Adrenal gland (tissue), 19 donors: ENCODE measurements at places on chromosomes 3 and 15.

DNA sequence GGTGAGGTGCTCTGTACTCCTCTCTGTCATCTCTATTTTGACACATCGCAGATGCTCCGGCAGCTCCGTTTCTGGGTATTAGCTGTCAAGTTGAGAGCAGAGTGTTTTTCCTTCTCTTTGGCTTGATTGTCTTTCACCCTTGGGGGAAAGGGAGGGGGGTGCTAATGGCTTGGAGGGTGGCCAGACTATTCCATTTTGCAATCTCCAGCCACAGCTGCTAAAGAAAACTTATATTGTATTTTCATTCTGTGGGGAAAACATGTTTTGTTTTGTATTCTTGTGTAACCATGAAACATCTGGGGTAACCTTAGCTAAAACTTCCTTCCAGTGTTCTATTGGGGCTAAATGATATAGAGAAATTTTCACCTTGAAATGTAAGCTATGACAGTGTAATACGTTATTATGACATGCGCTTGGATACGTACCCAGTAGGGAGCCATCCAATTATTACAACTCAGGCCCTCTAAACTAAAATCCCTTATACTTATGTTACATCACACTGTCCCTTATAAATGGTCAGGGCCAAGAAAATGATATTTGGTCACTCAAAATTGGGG lies 14.0 kb upstream of the LARP6 start:
- H3K27ac ChIP-seq, result no peak overlapping the region
- H3K27me3 ChIP-seq, result no peaks in the 10 kb centered on the region
- H3K4me3 ChIP-seq, result no peak overlapping the region
- peaks cover 3% of the 10 kb centered on the region for H3K4me1 ChIP-seq
- DNase-seq, result no peak

GRCh38 chr3:13010780-13011572 lies 62.3 kb downstream of the IQSEC1 start:
- peaks cover 71% of the 10 kb centered on the region for H3K4me1 ChIP-seq
- H3K36me3 ChIP-seq, result no peaks in the 10 kb centered on the region
- H3K27ac ChIP-seq, result no peak overlapping the region
- H3K4me3 ChIP-seq, result no peak overlapping the region

DNA sequence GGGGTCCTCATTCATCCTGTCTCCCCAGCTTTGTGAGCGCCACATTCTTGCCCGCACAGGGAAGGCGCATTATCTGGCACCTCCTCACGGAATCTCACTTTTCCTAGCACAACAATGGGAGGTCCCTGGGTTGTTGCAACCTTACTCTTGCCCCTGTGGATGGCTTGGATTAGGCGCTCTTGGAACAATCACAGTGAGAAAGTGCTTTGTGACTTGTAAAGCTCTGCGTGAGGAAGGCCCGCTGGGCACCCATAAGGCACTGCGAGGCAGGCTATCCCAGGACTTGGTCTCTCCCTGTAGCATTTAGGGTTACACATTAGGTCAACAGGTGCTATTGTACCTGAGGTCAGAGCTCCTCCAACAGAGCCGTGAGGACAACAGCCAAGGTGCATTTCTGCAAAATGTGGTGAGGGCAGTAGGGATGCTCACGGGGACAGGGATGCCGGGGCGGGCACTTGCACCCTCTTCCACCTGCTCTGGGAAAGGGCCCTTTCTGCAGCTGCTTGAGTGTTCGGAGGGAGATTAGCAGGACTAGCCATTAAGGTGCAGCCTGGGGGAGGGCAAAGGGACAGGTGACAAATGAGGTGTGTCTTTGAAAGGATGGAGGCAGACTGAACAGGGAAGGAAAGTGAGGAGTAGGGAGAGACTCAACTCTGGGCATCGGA lies 13.9 kb upstream of the LRRC15 start:
- H3K27me3 ChIP-seq, result peaks cover 4% of the 10 kb centered on the region
- no peak overlapping the region for H3K27ac ChIP-seq
- no peak overlapping the region for H3K4me3 ChIP-seq
- no peaks in the 10 kb centered on the region for H3K4me1 ChIP-seq
- DNase-seq, result no peak

- peaks cover 9% of the 10 kb centered on the region for H3K27me3 ChIP-seq
- no peak overlapping the region for H3K4me3 ChIP-seq
- H3K4me1 ChIP-seq, result no peaks in the 10 kb centered on the region
- H3K27ac ChIP-seq, result no peak overlapping the region
Observed at GRCh38 chr15:69823223-69823907, 274.4 kb downstream of the TLE3 start.

DNA sequence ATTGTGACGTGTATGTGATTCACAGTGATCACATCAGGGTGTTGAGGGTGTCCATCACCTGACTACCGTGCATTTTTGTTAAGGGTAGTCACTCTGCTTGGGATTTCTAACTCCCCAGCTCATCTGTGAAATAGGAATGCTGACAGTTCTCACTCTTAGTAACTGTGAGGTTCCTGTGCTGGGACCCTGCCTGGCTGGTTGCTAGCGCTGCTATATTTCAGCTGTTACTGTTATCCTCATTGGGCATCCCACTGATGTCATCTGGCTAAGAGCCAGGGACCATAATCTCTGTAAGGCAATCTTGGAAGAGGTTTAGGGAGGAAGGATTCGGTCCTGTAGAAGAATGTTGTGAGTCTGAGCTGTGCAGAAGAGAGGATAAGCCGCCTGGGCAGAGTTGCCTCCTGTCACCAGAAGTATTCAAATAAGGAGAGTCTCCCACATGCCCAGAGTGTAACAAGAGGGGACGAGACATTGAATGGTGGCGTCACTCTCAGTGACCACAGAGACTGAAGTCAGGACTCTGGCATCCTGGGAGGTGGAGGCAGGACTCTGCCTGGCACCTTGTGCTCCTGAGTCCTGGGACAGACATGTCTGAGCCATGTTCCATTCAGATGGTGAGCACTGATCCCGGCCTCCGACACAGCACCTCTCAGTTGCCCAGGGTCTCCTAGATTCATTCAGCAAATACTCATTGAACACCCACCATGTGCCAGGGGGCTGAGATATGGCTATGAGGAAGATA lies 52.2 kb downstream of the FBLN2 start:
- no peaks in the 10 kb centered on the region for H3K4me1 ChIP-seq
- DNase-seq, result no peak
- H3K27ac ChIP-seq, result no peak overlapping the region
- H3K4me3 ChIP-seq, result no peak overlapping the region
- H3K27me3 ChIP-seq, result no peaks in the 10 kb centered on the region

- H3K4me1 ChIP-seq, result no peaks in the 10 kb centered on the region
- no peaks in the 10 kb centered on the region for H3K27me3 ChIP-seq
- H3K36me3 ChIP-seq, result no peaks in the 10 kb centered on the region
- DNase-seq, result no peak
Observed at GRCh38 chr3:81442758-81443456, 318.5 kb downstream of the GBE1 start.

- no peak for DNase-seq
- no peaks in the 10 kb centered on the region for H3K36me3 ChIP-seq
- H3K4me1 ChIP-seq, result no peaks in the 10 kb centered on the region
Observed at GRCh38 chr3:152961323-152961722, 126.4 kb downstream of the P2RY1 start.

DNA sequence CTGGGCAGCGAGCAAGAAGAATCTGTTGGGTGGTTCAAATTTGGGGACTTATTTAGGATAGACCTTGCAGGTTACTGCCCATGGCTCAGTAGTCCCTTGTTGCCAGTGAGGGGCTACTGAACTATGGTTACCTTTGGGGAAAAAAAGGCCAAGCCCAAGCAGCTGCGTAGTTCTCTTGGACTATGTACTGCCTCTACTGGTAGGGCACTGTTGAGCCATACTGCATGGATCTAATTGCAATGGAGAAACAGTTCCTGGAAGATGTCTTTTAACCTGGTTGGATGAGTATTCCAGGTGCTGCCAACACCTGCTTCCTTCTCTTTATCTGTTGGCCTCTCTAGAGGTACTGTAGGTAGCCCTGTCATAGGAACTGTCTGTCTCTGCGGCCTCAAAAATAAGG lies 671.9 kb upstream of the CBLB start:
- no peaks in the 10 kb centered on the region for H3K36me3 ChIP-seq
- H3K4me1 ChIP-seq, result no peaks in the 10 kb centered on the region
- no peak overlapping the region for H3K27ac ChIP-seq
- DNase-seq, result no peak
- no peak overlapping the region for H3K4me3 ChIP-seq
- no peaks in the 10 kb centered on the region for H3K27me3 ChIP-seq

DNA sequence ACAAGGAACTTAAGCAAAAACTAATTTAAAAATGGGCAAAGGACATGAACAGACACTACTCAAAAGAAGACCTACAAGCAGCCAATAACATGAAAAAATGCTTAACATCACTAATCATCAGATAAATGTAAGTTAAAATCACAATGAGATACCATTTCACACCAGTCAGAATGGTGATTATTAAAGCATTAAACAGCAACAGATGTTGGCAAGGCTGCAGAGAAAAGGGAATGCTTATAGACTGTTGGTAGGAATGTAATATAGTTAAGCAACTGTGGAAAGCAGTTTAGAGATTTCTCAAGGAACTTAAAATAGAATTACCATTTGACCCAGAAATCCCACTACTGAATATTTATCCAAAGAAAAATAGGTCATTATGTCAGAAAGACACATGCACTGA lies 482.2 kb downstream of the SQOR start:
- H3K4me1 ChIP-seq, result no peaks in the 10 kb centered on the region
- H3K27ac ChIP-seq, result no peak overlapping the region
- H3K36me3 ChIP-seq, result no peaks in the 10 kb centered on the region
- no peak for DNase-seq
- H3K4me3 ChIP-seq, result no peak overlapping the region

DNA sequence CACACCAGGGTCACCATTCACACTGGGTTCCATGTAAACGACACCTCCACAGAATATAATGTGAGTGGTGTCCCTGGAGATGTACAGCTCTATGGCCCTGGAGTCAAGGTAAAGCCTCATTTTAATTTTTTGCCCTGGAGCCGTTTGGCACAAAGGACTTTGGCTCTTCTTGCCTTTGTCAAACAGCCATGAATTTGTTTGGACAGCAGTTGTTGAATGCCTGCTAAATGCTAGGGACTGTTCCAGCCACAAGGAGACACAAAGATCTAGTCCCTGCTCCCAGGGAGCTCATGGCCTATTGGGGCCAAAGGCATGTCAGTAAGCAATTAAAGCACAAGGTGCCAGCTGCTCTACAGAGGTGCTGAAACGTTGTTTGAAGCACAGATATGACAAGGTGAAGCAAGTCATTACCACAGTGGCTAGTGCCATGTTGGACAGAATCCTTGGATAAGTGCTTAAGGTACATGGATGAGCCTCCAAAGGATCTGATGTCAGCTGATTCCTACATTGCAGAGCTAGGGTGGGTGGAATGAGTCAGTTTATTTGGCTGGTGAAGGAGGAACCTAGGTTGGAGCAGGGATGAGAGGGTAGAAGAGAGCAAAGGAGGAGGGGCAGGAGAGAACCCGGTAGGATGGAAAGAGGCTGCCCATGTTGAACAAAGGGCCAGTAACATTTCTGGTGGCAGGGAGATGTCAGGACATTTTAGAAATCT lies 171.9 kb upstream of the CTDSPL start:
- no peak for DNase-seq
- H3K27me3 ChIP-seq, result no peaks in the 10 kb centered on the region
